Stimulated activated CD4-positive, alpha-beta T cell treated with anti-CD3 and anti-CD28 coated beads, Interleukin-2, amount 100 ng/mL, for 4 hours (primary cell): ENCODE measurements at places on chromosomes 12 and 14.

DNA sequence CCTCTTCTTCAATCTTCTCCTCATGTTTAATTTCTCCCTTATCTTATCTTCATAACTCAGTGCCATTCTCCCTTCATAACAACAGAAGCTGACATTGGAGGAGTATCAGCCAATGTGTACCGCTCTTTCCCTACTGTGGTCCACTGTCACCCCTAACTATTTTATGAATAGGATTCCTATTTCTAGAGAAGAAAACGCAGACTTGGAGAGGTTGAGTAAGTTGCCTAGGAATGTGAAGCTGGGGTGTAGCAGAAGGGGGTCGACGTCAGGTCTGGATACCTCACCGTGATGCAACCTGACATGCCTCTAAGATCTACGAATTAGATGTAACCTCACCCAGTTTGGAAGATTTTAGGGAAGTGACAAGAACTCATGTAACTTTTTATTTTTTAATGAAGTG is 17.1 kb downstream of the LMO3 start:
- no peak for DNase-seq

GRCh38 chr14:73777420-73777819 is 63.2 kb upstream of the PNMA1 start:
- no peak for DNase-seq

DNA sequence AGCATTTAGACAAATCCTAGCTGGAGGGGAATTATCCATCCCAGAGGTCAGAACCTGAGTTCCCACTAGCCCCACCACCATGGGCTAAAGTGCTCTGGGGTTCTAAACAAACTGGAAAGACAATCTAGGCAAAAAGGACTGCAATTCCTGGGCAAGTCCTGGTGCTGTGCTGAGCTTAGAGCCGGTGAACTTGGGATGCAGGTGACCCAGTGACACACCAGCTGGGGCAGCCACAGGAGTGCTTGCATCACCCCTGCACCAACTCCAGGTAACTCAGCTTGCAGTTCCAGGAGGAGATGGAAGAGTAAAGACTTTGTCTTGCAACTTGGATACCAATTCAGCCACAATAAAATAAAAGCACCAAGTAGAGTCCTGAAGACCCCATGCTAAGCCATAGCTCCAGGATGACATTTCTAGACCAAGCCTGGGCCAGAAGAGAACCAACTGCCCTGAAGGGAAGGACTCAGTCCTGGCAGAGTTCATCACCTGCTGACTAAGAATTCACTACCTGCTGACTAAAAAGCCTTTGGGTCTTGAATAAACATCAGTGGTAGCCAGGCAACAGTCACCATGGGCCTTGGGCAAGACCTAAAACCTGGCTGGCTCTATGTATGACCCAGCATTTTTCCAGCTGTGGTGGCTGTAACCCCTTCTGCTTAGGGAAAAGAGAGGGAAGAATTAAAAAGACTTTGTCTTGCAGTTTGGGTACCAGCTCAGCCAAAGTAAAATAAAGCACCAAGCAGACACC is 223.4 kb upstream of the DIO2 start:
- DNase-seq: no peak

DNA sequence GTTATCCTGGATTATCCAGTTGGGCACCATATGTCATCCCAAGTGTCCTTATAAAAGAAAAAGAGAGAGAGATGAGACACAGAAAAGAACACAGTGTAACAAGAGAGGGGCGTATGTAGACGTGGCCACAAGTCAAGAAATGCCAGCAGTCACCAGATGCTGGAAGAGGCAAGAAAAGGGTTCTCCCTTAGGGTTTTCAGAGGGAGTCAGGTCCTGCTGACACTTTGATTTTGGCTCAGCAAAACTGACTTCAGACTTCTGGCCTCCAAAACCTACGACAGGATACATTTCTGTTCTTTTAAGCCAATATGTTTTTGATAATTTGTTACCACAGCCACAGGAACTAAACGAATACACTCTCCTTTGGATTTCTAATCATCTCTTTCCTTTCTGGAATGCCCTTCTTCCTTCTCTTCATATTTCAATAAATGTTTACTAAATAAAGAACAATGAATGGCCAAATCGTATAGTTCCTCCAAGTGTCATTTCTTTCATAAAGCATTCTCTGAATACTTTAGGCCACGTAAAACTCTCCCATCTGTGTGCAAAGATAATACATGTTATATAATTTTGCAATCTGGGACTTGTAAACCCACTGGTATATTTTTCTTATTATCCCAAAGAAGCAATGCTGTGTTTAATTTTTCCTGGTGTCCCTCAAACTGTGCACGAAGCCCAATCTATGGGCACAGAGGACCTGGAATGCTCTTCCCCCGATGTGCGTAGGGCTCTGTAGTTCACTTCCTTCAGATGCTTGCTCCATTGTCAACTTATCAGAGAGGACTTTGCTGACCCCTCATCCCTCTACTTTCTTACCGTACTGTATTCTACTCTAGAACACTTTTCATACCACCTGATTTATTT is 303.6 kb downstream of the CEP128 start:
- no peak for DNase-seq

GRCh38 chr14:21039585-21040369 is 2.4 kb upstream of the RNASE7 start:
- DNase-seq: no peak

GRCh38 chr12:2020511-2020910 is 16.3 kb upstream of the DCP1B start:
- DNase-seq: no peak

- no peak for DNase-seq
These were observed 25.2 kb upstream of the DGLUCY start for GRCh38 chr14:91088585-91089235.

GRCh38 chr12:124224535-124225110 is 70.3 kb upstream of the RFLNA start:
- no peak for DNase-seq

DNA sequence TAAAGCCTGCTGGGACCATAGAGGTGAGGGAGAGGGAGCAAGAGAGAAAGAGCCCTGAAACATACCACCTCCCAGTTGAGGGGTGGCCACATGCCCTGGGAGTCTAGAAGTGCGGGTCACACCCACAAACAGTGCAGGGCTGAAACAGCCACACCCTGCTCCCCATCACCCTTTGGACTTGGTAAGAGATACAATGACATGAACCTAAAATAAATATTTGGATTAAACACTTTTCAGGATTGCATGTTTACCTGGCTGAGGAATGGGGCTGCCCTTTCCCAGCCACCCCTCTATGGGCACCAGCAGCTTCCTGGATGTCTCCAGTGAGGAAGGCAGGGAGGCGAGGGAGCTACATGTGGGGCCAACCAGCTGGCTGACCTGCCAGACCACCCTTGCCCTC is 39.0 kb upstream of the TC2N start:
- no peak for DNase-seq

- no peak for DNase-seq
These were observed 197.2 kb upstream of the NUDT4 start for GRCh38 chr12:93180566-93180965.

DNA sequence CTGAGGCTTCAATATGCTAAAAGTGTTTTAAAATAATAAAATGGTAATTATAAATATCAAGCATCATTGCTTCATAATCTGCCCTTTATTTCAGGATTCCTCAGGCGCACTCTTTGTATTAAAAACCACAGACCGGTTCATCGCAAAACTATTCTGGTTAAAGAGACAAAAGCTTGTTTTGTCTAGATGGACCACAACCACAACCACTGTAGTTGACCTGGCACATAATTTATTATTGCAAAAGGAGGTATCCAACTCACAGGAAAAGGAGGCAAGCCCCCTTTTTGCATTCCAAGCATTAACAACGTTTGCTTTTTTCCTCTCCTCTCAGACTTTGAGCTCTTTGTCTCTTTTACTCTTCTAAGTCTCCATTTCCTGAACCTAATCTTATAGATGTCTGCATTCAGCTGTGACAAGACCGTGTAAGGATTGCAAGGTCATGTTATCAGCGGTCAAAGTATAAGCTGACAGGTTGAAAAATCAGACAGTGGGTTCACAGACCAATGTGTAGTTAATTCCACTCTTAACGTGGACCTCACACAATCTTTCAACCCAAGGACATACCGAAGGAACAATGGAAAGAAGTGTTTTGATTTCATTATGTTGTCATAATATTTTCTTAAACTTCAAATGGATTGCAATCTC is 1057.6 kb downstream of the GALC start:
- DNase-seq: no peak

GRCh38 chr12:51318846-51319599 is 5.0 kb downstream of the BIN2 start:
- DNase-seq: no peak

DNA sequence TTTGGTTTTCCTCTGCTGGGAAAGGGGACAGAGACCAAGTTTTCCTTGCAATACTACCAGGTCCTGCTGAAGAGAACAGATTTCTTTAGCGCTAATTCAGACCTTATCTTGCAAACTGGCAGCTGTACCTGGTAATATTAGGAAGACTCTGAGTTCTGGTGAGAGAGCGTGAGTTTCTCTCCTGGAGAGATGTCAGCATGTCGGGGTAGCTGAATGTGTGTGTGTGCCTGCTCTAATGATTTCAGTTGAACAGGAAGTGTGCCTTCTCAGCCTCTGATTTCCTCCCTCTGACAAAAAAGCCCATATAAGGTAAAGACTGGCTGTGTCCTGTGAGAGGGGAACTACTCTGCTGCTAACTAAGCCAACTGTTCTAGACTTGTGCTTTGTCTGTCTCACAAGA is 10.3 kb upstream of the ERP27 start:
- DNase-seq: peak; percentile 55

GRCh38 chr14:69682136-69682535 is 70.7 kb downstream of the SUSD6 start:
- DNase-seq: no peak

- no peak for DNase-seq
These were observed 28.5 kb downstream of the RASSF9 start for GRCh38 chr12:85807730-85808129.

- no peak for DNase-seq
These were observed 8.7 kb downstream of the OR11H4 start for GRCh38 chr14:20247646-20248246.

- no peak for DNase-seq
These were observed 108.7 kb upstream of the NCOR2 start for GRCh38 chr12:124675881-124676713.

DNA sequence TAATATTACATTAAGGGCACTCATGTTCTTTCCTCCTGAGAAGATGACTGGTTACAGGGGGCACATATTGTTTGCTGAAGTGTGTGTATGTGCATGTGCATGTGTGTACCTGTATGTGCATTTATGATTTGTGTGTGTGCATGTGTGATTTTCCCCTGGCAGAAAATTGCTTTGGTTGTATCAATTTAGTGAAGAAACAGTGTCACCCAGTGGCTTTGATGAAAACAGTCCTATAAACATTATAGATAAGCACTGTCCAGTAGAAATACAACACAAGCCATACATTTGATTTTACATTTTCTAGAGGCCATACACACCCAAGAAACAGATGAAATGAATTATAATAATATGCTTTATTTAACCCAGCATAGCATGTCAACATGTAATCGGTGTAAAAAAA is 8.6 kb downstream of the PDE3A start:
- DNase-seq: no peak

GRCh38 chr12:87866578-87867292 is 162.5 kb downstream of the C12orf50 start:
- no peak for DNase-seq

- no peak for DNase-seq
These were observed 11.4 kb downstream of the MGST1 start for GRCh38 chr12:16358878-16359277.

DNA sequence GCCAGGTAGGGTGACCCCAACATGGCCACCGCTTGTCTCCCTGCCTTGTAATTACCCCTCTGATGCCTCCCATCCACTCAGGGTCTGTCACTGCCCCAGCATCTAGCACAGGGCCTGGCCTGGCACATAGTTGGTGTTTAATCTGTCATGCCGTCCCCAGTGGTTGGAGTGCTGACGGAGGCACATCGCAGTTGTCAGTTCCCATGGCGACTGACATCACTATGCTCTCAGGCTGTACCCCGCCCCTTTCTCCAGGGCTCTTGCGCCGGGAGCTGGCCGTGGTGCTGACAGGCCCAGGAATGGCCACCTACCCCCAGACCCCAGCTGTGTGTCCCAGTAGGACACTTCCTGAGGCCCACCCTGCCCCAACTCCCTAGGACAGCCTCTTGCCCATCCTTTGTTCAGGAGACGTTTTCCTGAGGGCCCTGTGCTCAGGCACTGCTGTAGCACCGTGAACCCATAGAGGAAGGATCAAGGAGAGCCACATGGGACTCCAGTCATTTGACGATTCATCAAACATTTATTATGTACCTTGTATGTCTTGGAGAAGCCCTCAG is 23.0 kb downstream of the FAM222A start:
- DNase-seq: no peak

GRCh38 chr14:104433401-104434213 is 146.0 kb upstream of the C14orf180 start:
- no peak for DNase-seq

GRCh38 chr12:65699251-65699650 is 125.0 kb upstream of the HMGA2 start:
- DNase-seq: no peak

DNA sequence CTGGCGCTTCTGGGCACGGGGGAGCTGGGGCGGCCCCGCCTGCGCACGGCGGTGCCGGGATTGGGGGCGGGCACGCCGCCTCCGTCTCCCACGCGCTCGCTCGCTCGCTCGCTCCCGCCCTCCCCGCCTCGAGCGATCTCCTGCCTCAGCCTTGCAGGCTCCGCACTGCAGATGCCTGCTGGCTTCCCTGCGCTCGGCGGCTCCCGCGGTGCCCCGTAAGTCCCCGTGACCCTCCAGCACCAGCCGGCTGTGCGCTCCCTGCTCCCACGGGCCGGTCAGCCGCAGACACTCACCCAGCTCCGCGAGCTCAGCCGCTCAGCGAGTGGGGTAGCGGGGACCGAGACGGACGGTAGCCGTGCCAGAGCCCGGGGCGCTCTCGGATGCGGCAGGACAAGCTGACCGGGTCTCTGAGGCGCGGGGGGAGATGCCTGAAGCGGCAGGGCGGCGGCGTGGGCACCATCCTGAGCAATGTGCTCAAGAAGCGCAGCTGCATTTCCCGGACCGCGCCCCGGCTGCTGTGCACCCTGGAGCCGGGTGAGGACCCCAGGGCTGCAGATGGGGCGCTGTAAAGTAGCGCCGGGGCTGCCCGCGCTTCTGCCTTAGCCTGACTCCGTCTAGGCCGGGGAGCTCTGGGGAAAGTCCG is at the start of gene TBC1D30:
Gene TBC1D30 (plus strand): TSS at position 148 of the 643 bp plus-strand sequence. CDS start 233 bp downstream, at position 381.
- peak; percentile 39 for DNase-seq

- no peak for DNase-seq
These were observed 104.0 kb downstream of the GCH1 start for GRCh38 chr14:54798465-54799124.

- DNase-seq: no peak
These were observed 166.7 kb upstream of the PWP1 start for GRCh38 chr12:107518868-107519267.

- DNase-seq: no peak
These were observed 58.1 kb upstream of the CCND2 start for GRCh38 chr12:4215229-4216186.
